Transverse colon (tissue), 4 donors: ENCODE measurements at places on chromosomes 5 and 9. TPM values are rescaled to one million over a fixed set of nuclear protein-coding genes. Genes with fewer than 3 reads are reported as not detected.

DNA sequence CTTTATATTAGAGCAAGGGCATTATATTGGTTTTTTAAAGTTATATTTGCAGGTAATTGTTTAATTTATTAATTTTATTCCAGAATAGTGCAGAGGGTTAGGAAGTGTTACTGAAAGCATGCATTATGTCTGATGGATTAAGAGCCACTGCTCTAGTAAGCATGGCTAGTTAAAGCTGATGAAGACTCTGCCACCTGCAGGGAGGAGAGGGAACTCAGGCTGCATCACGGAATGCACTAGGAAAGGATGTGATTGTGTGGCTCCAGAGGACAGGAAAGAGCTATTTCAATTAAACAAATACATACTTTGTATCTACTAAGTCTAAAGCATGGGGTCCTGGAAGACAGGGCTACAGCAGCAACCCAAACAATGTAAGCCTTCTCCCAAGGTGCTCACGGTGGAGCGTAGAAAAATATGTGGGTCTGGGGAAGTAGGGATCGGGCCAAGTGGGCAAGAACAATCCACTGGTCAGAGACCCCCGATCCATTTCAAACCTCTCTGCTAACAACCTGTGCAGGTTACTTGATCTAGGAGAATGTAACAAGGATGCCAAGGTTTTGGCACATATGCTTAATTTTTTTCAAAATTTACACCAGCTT, 15.3 kb upstream of the GRXCR2 start:
- no peaks in the 10 kb centered on the region for H3K27me3 ChIP-seq
- H3K27ac ChIP-seq: no peak overlapping the region
- no peaks in the 10 kb centered on the region for H3K4me1 ChIP-seq
- no peak overlapping the region for H3K4me3 ChIP-seq
- DNase-seq: peak; percentile 75
- H3K36me3 ChIP-seq: no peaks in the 10 kb centered on the region

- H3K27me3 ChIP-seq: no peaks in the 10 kb centered on the region
- no peaks in the 10 kb centered on the region for H3K4me1 ChIP-seq
- no peak for DNase-seq
- no peaks in the 10 kb centered on the region for H3K36me3 ChIP-seq
Measured at GRCh38 chr5:95029569-95030366, 255.1 kb downstream of the MCTP1 start.

The GOLM1 gene
- 228 TPM for total RNA-seq

The RASGRF2 gene
- total RNA-seq: 3.0 TPM
